ENCODE measurements at places on chromosomes 16 and 17.

GRCh38 chr17:49523706-49524472, 28.8 kb downstream of the NGFR start:
- DNase-seq, result peak; percentile 42

- DNase-seq, result no peak
Observed at GRCh38 chr16:4900036-4900435, 36.9 kb downstream of the PPL start.

DNA sequence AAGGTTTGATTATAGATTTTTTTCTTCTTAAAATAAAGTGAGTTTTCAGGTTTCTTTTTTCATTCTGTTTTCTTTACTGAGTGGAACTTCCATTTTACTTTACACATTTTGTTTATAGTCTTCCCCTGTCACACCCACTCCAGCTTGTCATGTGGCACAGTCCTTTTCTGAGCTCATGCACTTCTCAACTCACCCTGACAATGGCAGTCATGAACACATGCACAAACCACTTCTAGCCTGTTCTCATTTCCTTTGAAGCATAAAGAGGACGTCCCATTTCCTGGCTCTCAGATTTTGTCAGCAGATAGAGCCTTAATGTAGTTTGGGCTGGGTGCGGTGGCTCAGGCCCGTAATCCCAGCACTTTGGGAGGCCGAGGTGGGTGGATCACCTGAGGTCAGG, 168.0 kb downstream of the AHSP start:
- peak; percentile 94 for DNase-seq

DNA sequence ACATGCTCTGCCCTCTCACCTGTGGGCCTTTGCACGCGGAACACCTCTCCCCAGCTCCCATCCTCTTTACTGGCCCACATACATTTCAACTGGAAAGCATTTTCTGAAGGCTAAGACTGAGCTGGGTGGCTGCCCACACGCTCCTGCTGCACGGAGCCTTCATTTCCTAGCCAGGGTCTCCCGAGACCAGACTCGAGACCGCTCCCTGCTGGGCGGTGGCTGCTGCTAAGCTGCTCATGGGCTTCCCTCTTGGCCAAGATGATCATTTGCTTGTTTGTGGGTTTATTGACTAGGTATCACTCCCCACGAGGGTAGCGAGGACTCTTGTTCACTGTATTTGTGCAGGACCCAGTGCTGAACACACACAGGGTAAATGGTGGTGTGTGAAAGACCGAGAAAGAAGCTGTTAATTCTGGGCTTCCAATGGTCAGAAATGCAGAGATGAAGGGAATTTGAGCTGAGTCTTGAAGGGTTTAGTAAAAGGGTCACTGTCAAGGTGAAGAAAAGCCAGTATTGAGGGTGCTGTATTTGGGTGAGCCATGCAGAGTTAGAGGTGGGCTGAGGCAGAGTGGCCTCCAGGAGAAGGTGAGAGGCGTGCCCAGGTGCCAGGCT, 907 bp downstream of the TRAPPC2L start:
- DNase-seq, result peak; percentile 84

DNA sequence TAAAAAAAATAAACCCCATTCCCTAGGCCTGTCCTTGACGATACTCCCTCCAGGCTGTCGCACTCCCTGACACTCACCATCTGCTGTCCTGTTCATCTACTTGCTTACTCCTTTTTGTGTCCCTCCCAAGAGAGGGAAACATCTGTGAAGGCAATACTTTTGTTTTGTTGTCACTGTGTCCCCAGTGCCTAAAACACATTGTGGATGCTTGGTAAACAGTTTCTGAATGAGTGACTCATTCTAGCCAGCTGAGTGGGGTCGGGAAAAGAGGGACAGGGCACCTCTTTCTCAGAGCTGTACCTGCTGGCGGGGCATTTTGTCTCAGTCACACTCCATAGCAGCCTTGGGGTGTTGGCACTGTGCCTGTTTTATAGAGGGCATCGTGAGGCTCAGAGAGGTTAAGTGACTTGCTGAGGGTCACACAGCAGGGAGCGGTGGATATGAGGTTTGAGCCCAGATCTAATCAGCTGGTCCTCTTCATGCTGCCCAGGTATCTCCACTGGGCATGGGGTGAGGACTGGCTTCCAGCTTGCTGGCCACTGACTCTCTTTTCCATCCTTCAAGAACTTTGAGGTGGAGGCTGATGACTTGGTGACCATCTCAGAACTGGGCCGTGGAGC, 15.6 kb downstream of the MAP2K3 start:
- DNase-seq, result no peak
